Muscle of leg (tissue), 16 donors: ENCODE measurements at places on chromosomes 2 and 18. TPM values are rescaled to one million over a fixed set of nuclear protein-coding genes. Genes with fewer than 3 reads are reported as not detected.

The GLI2 gene
- total RNA-seq = 6.2 TPM

The KLHL41 gene
- total RNA-seq = 2,102 TPM

The CGREF1 gene
- 6.7 TPM for total RNA-seq

The ACMSD gene
- total RNA-seq = not detected

The KLHL29 gene
- 4.7 TPM for total RNA-seq

The AGXT gene
- 0.13 TPM for total RNA-seq

The COL3A1 gene
- total RNA-seq = 7,706 TPM

- no peak overlapping the region for H3K4me3 ChIP-seq
- no peak overlapping the region for H3K27ac ChIP-seq
- H3K4me1 ChIP-seq = no peaks in the 10 kb centered on the region
- DNase-seq = no peak
Observed at GRCh38 chr2:31390324-31390723, 24.2 kb downstream of the XDH start.

DNA sequence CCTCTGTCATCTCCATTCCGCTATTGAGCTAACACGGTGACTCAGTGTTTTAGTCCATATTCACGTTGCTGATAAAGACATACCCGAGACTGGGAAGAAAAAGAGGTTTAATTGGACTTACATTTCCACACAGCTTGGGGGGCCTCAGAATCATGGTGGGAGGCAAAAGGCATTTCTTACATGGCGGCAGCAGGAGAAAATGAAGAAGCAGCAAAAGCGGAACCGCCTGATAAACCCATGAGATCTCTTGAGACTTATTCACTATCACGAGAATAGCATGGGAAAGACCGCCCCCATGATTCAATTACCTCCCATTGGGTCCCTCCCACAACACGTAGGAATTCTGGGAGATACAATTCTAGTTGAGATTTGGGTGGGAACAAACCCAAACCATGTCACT is 22.6 kb upstream of the CXXC1 start:
- H3K27me3 ChIP-seq = peaks cover 5% of the 10 kb centered on the region
- no peak for DNase-seq
- peaks cover 6% of the 10 kb centered on the region for H3K4me1 ChIP-seq
- H3K36me3 ChIP-seq = no peaks in the 10 kb centered on the region
- H3K4me3 ChIP-seq = no peak overlapping the region

DNA sequence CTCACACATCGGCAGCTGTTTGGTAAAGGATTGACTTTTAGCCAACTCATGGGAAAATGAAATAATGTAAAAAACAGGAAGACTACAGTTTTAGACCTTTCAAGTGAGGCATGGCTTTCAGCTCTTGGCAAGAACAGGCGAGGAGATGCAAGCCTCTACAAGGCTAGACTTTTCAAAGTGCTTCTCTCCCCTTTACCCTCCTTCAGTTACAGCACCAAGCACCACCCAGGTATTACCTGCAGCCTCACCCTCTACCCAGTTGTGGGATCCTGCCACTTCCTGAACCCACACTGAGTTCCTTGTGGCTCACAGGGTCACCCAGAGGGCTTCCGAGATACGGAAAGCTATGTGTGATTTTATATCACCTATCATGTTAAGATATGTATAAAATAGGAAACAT is 14.7 kb downstream of the UGT1A10 start:
- H3K27ac ChIP-seq = no peak overlapping the region
- no peaks in the 10 kb centered on the region for H3K36me3 ChIP-seq
- H3K27me3 ChIP-seq = no peaks in the 10 kb centered on the region
- no peak for DNase-seq
- no peak overlapping the region for H3K4me3 ChIP-seq
- no peaks in the 10 kb centered on the region for H3K4me1 ChIP-seq

DNA sequence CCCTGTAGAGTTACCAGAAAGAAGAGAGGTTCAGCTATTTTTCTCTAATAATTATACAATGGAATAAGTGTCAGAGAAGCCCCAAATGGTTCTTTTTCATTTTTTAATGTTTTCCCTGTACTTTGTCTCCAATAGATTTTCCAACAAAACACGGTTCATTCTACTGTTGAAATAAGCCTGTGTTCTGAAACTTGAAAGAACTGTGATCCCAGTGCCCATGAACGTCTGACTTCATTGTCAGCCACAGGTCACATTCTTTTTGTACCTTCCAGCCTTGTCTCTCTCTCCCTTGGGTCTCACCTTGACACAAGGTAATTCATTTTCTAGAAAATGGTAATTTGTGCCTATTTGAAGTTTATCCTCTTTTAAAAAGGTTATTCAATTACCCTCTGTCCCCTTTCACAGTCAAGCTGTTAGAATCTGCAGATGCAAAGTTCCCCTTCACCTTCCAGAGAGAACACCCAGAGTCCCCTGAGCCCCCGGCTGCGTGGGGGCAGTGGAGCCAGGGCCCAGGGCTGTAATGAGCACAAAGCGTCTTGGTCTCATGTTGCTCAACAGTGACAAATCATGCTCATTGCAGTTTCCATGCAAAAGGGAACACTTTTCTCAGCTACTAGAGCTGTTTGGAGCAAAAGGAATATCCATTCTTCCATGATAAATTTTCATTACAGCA is 115.2 kb downstream of the SPHKAP start:
- no peaks in the 10 kb centered on the region for H3K27me3 ChIP-seq
- no peaks in the 10 kb centered on the region for H3K36me3 ChIP-seq
- no peaks in the 10 kb centered on the region for H3K4me1 ChIP-seq
- no peak overlapping the region for H3K27ac ChIP-seq
- no peak overlapping the region for H3K4me3 ChIP-seq

GRCh38 chr2:142742371-142743214 is 134.9 kb upstream of the KYNU start:
- no peak overlapping the region for H3K4me3 ChIP-seq
- H3K27ac ChIP-seq = no peak overlapping the region
- DNase-seq = no peak
- no peaks in the 10 kb centered on the region for H3K36me3 ChIP-seq
- H3K4me1 ChIP-seq = no peaks in the 10 kb centered on the region
- H3K27me3 ChIP-seq = no peaks in the 10 kb centered on the region

GRCh38 chr2:140835079-140835478 is 1295.7 kb downstream of the LRP1B start:
- H3K27me3 ChIP-seq = no peaks in the 10 kb centered on the region
- no peak overlapping the region for H3K27ac ChIP-seq
- no peak for DNase-seq
- no peaks in the 10 kb centered on the region for H3K4me1 ChIP-seq
- H3K36me3 ChIP-seq = no peaks in the 10 kb centered on the region
- no peak overlapping the region for H3K4me3 ChIP-seq

GRCh38 chr18:23793051-23793450 is 103.8 kb downstream of the LAMA3 start:
- no peak for DNase-seq
- H3K27ac ChIP-seq = no peak overlapping the region
- no peaks in the 10 kb centered on the region for H3K4me1 ChIP-seq
- H3K4me3 ChIP-seq = no peak overlapping the region

DNA sequence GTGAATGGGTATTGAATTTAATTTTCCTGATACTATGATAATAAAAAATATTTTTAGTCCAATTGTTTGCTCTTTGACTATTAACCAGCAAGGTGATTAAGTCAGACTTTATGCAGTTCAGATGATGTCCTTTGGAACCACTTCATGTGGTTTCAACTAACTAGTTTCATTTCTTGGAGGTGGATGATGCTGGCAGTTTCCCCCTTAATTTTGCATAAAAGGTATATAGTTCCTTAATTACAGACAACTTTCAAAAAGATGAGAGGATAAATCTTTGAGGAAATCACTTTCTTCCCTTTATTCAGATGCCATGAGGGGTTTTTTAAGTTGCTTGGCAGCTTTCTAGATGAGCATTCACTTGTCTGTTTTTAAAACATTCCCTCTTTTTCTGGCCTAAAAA is 223.1 kb downstream of the PHLPP1 start:
- DNase-seq = no peak
- peak overlapping the region; percentile 16 for H3K27ac ChIP-seq
- no peaks in the 10 kb centered on the region for H3K27me3 ChIP-seq
- H3K4me3 ChIP-seq = no peak overlapping the region
- H3K36me3 ChIP-seq = peaks cover 3% of the 10 kb centered on the region
- peaks cover 3% of the 10 kb centered on the region for H3K4me1 ChIP-seq

GRCh38 chr2:121505005-121505404 is 25.7 kb upstream of the RNU4ATAC start:
- no peaks in the 10 kb centered on the region for H3K27me3 ChIP-seq
- H3K27ac ChIP-seq = no peak overlapping the region
- H3K4me3 ChIP-seq = no peak overlapping the region
- peaks cover 2% of the 10 kb centered on the region for H3K4me1 ChIP-seq

- DNase-seq = no peak
- no peaks in the 10 kb centered on the region for H3K27me3 ChIP-seq
- H3K27ac ChIP-seq = no peak overlapping the region
- no peak overlapping the region for H3K4me3 ChIP-seq
Observed at GRCh38 chr2:190425221-190425866, 17.2 kb downstream of the MFSD6 start.

DNA sequence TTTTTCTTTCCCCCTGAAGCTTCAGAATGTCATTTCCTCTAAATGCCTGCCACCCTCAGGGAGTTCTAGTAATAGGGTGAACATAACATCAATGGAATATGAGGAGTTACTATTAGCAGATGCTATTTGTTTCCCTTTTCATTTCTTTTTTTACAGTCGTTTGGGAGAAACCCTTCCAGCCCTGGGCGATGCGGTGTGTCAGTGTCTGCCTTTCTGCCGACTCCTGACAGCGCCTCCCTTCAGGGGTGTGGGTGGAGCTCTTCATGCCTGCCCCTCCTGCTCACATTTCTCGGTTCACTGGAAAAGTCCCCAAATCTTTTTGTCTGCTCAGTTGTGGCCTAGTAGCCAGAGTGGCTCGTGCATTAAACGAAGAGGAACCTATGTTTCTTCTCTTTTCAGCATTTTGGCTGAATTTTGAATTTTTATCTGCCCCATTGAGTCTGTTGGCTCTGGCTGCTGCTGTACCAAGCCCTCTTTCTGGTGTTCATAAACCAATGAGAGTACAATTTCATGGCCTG is 72.3 kb downstream of the FMNL2 start:
- H3K27ac ChIP-seq = peak overlapping the region; percentile 32
- peak; percentile 61 for DNase-seq

DNA sequence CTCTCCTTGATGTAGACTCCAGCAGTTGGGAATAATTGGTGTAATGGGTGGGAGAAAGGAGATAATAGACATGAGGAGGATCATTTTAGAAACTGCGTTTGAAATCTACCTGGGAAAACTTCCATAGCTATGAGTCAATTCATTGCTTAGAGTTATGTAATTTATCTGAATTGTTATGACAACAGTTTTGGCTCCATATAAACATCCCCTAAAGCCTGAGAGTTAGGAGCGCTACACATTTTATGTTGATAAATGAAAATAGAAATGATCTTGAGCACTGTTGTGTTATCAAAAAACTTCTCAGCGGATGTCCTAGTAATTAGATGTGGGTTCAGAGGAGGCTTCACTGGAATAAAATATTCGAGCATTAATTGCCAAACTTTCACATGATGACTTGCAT is 573.4 kb downstream of the TSN start:
- no peaks in the 10 kb centered on the region for H3K4me1 ChIP-seq
- peak; percentile 53 for DNase-seq
- no peaks in the 10 kb centered on the region for H3K36me3 ChIP-seq
- H3K27ac ChIP-seq = no peak overlapping the region

DNA sequence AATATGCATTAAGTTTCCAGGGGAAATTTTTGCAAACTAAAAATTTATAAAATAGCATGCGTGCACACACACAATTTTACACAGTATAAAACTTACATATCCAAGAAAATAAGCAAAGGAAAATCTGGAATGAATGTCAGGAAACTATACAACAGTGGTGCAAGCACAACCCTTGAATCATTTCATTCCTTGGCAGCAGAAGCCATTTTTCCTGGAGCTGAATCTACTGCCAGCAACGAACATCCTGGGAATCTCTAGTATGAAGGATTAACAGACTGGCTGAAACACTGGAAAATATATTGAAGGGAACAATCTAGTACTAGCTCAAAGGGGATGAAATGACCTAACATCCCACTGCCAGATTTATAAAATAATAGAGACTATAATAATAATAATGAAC is 235.3 kb downstream of the DYM start:
- peak overlapping the region; percentile 73 for H3K27ac ChIP-seq
- no peaks in the 10 kb centered on the region for H3K27me3 ChIP-seq
- H3K4me1 ChIP-seq = peaks cover 7% of the 10 kb centered on the region
